Left ventricle myocardium inferior (tissue), 1 donor: ENCODE measurements at places on chromosomes 1 and 21.

- no peak for DNase-seq
Observed at GRCh38 chr1:106254748-106255147, 801.7 kb upstream of the PRMT6 start.

DNA sequence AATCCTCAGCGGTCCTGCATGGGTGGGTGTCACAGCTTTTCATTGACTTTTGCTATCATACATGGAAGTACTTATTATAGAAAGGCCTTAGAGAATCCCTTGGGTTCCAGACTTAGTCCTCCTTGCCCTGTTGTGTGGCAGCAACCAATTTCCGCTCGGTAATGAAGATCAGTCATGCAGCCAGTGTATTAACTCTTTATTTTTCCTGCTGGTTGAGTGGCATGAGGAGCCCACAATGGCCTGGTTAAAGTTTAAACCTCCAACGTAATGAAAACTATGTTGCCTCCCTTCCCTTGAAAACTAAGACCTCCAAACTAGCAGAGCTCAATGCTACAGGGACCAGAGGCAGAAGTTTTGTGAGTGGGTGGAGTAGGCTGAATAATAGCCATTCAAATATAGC is 20.0 kb downstream of the CITED4 start:
- no peak for DNase-seq

DNA sequence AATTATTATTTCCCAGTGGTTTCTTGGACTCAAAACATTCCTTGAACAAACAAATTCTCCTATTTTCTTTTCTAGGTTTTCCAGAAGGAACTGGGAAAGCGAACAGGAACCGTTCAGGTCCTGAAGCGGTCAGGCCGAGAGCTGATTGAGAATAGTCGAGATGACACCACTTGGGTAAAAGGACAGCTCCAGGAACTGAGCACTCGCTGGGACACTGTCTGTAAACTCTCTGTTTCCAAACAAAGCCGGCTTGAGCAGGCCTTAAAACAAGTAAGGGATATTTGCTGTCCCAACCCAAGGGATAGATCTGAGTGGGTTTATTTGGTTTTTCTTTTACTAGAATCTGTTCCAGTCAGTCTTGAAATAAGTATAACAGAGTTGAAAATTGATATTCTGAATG is 39.4 kb upstream of the BMP8A start:
- DNase-seq: no peak

DNA sequence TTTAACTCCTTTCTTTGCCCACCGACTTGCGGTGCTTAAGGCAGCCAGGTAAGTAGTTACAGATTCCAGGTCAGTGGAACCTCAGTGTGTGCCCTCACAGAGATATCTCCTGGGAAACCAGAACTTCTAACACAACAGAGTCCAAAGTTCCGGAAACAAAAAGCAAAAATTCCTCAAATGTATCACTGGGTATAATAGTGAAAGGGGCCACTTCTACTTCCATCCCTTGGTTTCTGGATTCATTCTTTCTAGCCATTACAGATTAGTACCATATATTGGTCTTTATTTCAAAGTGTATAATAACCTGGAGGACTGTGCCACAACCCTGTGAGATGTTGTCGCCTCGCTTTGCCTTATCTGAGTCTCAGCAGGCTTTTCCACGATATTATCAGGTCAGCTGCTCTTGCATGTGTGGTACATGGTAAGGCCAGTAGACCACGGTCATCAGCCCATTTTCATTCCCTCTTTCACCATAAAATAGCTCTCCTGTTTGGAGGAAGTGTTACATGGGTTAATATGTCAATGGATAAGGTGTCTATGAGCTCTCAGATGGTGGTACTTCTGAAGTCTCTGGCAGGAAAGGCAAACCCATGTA is 14.9 kb upstream of the VASH2 start:
- DNase-seq: no peak

DNA sequence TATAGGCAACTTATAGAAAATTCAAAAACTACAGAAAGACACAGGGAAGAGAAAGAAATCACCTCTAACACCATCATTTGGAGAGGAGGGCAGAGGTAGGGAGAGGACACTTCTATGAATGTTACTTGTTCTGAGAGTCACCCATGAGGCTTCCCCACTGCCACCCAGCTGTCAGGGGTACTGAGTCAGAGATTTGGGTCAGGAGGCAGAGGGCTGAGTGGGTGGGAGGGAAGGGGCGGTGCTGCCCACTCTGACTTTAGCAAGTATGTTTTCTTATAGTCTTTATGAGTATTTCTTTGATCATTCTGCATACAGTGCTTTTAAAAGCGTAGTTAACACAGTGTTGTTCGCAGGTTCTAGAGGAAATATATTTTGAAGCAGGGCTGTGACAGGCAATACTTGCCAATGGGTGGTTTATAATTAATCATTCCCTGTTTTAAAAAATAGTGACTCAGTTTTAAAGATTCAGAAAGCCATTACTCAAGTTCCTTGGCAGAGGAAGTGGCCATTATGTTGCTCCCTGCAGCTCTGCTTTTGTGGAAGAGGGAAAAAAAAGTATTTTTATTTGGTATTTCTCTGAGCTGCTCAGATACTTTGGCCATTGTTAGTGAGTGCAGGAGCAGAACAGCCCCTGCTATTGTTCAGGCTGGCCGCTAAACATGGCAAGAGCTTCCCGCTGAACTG is 18.3 kb downstream of the IL6R start:
- no peak for DNase-seq

- no peak for DNase-seq
Observed at GRCh38 chr1:52057255-52057654, 1.2 kb downstream of the BTF3L4 start.
